Stimulated activated CD4-positive, alpha-beta T cell treated with anti-CD3 and anti-CD28 coated beads, Interleukin-4, amount 100 ng/mL, for 48 hours (primary cell): ENCODE measurements at places on chromosomes 3 and 15.

- DNase-seq: no peak
These were observed 10.2 kb downstream of the EDEM1 start for GRCh38 chr3:5197470-5198312.

DNA sequence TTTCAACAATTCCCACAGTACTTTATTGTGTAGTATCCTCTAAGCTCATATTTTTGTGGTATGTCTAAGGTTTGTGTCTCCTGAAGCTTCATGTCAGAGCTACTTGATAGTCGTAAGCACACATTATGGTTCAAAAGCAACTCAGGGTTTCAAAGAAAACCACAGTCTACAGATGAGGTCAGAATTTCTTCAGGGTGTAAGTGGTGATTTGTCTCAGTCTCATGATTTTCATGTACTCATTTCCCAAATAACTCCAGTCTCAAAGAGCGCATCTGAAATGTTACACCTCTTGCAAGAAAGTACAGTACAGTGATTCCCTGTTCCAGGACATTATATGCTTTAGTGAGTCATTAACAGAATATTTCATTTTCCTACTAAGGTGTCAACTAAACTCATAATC lies 47.5 kb upstream of the SSR3 start:
- DNase-seq: no peak

- DNase-seq: no peak
These were observed 25.6 kb downstream of the SEC22C start for GRCh38 chr3:42556089-42556632.

DNA sequence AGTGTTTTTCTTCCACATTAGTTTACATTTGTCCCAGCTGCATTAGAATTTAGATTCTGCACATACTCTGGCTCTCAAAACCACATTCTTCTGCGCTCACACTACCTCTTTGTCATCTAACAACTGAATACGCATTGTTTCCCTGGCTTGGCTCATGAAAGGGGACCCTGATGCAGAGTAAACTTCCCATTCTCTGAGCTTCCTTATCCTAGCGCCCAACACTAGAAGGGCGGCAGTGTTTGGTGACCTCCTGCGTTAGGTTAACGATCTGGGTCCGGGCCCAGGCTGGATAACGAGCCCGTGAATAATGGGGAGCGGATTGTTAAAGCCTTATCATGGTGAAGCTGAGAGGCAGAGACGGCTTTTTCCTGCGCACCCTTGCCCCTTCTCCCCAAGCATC lies 63.9 kb downstream of the ETV5 start:
- DNase-seq: no peak

DNA sequence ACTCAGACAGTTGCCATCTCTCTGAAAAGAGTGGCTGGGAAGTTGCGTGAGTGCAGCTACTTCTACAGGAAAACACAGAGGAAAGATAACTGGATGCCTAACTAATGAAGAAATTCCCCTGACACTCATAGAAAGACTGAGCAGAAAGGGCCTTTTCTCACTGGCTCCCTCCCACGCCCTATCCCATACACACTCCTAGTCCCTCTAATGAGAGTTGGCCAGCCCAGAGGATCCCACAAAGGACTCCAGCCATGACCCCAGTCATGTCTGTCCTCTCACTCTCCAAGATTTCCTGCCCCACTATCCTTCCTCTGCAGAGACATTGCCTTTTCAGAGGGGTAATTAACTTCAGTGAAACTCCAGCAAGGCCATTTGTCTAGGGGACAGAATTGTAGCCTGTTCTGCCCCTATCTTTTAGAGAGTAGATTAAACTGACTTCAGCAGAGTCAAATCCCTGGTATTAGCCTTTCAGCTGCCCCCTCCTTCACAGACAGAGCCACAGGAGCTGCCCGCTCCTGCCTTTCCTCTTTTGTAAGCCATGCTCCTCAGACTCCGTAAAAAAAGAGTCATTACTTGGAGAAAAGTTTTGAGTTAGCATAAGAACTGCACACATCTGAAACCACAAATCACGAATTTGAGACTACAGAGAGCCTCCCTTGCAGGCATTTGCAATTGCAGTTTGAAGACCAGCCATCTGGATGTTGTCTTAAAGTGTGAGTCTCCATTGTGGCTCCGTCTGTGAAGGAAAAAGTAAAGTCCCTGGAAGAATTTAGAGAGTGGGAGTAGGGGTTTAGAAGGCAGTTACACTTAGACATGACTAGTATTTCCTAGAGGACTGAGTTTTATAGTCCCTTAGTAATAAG lies 129.1 kb upstream of the SEMA6D start:
- no peak for DNase-seq

DNA sequence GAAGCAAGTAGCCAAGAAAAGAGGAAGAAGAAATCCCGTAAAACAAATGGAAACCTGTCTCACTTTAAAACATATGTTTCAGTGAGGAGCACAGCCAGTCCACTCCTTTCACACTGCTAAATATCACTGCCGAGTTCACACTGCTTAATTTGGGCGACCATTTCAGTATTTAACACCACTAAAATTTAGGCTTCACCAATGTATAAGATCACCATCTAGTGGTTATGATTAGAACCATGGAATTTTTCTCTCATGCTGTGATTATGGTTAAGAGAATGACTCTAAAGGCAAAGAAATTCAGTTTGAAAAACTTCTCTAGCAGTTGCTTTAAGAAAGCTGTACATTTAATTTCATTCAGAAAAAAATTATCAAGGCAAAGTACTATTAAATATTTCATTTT lies 16.6 kb downstream of the SLC4A7 start:
- no peak for DNase-seq

- no peak for DNase-seq
These were observed 1120.0 kb downstream of the IGSF11 start for GRCh38 chr3:117914540-117915100.

DNA sequence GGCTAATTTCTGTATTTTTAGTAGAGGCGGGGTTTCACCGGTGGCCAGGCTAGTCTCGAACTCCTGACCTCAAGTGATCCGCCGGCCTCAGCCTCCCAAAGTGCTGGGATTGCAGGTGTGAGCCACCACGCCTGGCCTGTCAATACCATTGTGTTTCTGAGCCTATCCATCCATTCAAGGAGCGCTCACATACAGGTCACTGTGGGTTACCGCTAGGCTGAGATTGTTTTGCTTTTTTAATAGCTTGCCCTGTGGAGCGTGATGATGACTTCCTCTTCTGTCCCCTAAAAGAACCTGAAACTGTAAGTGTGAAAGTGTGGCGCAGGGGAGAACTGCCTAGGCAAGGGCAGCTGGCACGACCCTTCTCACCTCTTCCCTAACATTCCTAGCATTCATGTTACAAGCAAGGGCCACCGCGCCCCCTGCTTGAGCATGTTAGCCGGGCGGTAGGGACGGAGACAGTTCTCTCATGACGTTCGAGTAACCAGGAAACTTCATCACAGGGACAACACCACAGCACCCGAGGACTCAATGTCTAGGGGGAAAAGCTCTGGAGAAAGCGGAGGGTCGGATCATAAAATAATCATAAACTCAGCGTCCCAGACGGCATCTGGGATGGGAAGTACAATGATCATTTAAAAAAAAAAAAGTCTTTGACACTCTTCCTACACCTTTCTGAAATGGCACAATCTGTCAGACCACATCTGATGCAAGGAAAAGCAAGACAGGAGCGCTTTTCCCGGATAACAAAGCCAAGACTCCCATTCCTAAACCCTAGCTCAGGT lies 790 bp downstream of the LAMP3 start:
- no peak for DNase-seq

GRCh38 chr15:60389261-60390077 lies 8.3 kb downstream of the ANXA2 start:
- DNase-seq: no peak

- no peak for DNase-seq
These were observed 16.9 kb upstream of the TSC22D2 start for GRCh38 chr3:150391161-150391560.

DNA sequence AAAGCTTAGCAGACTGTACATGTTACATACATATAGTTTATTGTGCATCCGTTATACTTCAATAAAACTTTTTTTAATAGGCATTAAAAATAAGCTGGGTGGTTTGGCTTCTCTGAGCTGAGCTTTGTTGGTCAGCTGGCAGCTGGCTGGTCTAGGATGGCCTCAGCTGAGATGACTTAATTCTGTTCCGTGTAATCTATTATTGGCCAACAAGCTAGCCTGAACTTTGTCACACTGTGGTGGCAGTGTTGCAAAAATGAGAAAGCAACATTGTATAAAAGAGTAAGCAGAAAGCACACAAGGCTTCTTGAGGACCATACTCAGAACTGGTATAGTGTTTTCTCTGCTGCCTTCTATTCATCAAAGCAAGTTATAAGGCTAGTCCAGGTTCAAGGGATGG lies 45.2 kb downstream of the CGGBP1 start:
- DNase-seq: no peak

- peak; percentile 14 for DNase-seq
These were observed 73.6 kb downstream of the EEFSEC start for GRCh38 chr3:128226795-128227395.

DNA sequence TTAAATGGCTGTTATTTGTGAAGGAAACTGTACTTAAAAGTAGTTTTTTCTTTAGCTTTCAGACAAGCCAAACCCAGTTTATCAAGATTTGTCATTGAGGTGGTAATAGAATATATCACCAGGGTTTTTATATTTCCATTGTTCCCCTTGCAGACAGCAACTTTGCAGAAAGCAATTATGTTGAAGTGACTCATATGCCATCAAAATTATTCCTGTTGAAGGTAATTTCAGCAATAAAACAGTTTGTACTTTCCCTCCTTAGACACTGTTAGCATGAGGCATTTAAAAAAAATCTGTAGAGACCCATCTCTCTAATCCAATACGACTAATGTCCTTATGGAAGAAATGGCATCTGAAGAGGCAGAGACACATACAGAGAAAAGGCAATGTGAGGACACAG lies 219.0 kb downstream of the NFKBIZ start:
- no peak for DNase-seq

DNA sequence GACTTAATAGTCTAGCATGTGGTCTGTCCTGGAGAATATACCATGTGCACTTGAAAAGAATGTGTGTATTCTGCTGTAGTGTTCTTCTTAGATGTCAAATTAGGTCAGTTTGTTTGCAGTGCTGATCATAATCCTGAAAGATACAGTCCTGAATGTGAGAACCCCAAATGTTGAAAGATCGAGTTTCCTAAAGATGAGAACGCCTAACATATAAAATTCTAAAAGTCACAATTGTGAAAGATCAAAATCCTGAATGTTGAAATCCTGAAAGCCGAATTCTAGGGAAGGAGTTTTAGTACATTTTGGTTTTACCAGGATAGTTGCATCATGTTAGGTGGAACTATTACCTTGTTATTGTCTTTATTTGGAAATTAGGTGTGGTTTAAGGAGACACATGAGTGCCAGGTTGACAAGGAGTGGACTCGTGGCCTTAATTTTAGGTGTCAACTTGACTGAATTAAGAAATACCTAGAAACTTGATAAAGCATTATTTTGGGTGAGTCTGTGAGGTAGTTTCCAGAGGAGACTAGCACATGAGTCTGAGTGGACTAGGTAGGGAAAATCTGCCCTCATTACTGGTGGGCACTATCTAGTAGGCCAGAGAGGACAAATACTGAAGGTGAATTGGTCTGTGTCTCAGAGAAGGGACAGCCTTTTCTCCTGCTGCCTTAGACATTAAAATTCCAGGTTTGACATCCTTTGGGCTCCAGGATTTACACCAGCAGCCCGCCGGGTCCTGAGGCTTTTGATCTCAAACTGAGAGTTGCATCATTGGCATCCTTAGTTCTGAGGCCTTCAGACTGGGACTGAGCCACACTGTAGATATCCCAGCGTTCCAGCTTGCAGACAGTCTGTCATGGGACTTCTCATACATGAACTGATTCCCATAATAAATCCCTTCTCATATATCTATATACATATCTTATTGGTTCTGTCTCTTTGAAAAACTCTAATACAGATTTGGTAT lies 77.1 kb downstream of the LRRC28 start:
- DNase-seq: no peak

- no peak for DNase-seq
These were observed 86.2 kb downstream of the SEC22A start for GRCh38 chr3:123287962-123288302.

- DNase-seq: no peak
These were observed 28.5 kb upstream of the CMSS1 start for GRCh38 chr3:99789011-99789721.

DNA sequence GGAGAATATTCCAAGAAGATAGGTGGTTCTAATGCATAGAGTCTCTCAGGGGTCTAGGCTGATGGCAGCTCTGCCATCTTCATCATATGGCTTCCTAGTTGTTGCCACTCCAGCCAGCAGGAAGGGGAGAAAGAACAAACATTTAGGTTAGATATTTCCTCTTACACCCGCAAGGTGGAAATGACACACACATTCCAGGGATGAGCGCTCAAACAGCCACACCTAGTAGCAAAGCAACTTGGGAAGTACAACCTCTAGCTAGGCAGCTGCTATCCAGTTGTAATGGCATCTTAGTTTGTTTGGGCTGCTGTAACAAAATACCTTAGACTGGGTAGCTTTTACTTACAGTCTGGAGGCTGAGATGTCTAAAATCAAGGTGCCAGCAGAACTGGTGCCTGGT lies 51.9 kb upstream of the ADAMTSL3 start:
- DNase-seq: no peak

GRCh38 chr15:28252831-28253230 lies 69.1 kb downstream of the HERC2 start:
- no peak for DNase-seq
